ENCODE measurements at places on chromosomes 16 and 17.

DNA sequence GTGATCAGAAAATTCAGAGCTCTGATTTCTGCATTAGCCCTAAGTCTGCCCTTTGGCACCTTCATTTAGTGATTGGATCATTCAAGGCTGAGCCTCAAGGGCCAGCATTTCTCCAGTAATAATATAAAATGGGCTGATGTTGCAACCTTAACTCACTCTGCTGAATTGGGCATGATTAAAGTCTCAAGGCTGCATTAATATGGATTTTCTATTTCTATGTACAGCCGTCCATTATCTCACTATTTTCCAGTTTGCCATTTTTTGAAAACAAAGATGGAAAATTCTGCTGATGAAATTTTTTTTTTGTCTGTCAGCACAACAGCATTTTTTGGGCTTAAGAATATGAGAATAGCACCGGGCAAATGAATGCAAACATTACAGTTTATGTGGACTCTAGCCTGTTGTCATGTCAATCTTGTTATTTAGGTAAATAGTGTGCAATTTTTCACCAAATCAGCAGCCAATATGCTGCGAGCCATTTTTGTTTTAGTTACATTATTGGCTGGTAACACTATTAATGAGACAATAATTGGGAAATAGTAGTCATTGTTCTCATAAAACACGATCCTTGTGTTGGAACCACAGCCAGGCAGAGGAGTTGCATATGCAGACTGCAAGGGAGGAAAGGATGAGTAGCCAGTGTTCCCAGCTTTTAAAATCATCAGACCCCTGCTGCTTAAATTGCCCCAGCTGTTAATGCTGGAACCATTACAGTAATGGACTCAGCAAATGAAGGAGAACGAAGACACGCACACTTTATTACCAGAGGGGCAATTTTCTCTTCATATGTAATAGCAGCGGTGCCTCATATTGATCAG is 10.5 kb downstream of the FTO start:
- no peak for DNase-seq

DNA sequence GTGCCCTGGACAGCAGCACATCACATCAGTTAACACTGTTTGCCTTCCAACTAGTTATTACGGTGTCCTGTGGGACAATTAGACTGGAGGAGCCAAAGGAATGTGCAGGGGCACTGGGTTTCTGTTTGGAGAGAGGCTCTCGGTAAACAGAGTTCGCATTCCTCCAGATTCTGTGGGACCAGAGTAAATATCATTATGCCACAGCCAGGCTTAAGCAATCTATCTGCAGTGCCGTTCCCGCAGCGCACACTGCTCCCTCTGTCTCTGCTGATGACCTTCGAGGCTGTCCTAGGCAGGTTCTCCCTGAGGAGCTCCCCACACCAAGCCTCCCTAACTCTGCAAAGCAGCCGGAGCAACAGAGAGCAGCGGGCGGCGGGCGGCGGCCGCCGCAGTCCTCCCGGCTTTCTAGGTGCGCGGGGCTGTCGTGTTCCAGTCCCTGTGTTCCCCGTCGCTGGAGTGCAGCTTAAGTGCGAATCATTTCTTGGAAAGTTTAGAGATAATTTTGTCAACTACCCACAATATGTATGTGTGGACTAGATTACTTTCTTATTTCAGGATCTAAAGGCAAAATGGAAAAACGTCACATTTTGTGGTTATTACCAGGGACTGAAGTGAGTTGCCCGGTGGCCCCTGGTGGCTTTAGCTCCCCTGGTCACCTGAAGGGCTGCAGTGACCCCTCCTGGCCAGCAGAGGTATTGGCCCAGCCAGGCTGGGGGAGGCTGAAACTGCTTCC is 43.3 kb downstream of the PGS1 start:
- DNase-seq: peak; percentile 77

DNA sequence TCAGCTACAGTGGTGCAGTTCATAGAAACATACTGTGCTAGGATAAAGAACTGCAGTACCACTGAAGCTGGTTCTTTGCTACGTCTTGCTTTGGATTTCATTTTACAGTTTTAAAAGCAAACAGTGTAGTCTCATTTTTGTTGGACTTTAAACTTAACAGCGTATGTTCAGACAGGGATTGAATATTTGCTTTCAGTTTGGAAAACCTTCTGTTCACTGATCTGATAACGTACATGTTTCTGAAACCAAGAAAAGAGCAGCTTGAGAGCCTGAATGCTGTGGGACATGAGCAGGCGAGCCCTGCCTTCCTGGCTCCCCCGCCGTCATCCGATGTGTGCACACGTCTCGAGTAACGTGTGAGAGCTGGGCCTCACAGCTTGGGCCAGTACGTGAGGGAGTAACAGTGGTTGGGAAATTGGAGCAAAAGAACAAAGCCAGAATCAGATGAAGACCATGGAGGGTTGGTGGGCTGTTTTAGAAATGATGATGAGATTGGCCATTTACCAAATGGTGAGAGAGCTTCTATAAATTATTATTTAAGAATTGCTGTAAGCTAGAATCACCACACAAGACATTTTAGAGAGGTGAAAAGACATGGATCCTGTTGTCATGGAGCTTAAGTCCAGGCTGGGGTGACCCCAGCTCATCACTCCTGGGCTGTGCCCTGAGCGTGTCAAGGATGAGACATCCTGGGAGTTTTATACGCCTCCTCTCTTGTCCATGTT is 20.8 kb upstream of the CLEC18C start:
- DNase-seq: no peak

- no peak for DNase-seq
These were observed 255.2 kb downstream of the SLC39A11 start for GRCh38 chr17:72837335-72837734.

- no peak for DNase-seq
These were observed 521 bp downstream of the GGA2 start for GRCh38 chr16:23509782-23510163.

- DNase-seq: no peak
These were observed 1.4 kb upstream of the AOC3 start for GRCh38 chr17:42849451-42850181.

- DNase-seq: no peak
These were observed 12.4 kb downstream of the SLFN5 start for GRCh38 chr17:35255316-35255715.

GRCh38 chr17:77946900-77947645 is 11.4 kb upstream of the TNRC6C start:
- no peak for DNase-seq

DNA sequence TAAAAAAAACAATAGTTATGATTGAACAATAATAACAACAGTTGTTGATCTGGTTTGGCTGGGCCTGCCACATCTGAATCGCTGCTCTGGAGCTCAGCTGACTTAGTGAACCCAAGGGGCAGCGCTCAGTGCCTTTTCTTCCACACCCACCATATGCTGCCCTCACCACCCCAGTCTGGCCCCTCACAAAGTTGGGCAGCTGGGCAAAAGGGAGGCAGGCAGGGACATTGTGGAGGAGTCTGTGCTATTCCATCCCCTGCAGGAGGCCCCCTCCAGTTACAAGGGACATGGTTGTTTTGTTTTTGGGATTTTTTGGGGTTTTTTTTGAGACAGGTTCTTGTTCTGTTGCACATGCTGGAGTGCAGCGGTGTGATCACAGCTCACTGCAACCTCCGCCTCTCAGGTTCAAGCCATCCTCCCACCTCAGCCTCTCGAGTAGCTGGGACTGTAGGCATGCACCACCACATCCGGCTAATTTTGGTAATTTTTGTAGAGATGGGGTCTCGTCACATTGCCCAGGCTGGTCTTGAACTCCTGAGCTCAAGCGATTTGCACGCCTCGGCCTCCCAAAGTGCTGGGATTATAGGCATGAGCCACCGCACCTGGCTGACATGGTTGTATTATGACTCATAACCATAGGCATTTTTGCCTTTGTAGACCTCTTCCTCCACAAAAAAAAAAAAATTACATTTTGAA is 8.6 kb upstream of the PECAM1 start:
- DNase-seq: no peak

DNA sequence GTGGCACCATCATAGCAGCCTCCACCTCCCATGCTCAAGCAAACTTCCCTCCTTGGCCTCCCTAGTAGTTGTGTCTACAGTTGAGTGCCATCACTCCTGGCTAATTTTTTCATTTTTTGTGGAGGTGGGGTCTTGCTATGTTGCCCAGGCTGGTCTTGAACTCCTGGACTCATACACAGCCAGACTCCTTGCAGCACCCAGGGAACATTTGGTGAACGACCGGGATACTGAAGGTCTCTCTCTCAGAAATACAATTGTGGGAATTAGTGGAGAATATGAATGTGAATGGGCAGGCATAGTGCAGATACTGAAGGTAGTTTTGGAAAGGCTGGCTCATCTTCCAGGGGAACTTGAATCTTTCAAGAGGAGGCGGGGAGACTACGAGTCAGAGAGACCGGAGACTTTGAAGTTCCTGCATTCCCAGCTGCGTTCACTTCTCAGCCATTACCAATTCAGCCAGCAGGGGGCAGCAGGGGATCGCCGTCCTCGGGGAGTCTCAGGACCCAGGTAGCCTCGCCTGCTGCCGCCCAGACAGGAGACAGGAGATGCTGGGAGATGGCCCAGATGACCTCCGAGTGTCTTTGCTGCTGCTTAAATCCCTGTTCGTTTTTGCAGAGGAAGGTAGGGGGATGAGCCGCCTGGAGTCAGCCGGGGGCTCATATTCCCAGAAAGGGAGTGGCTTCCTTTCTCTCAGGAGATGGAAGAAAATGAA is 68.6 kb downstream of the HAPSTR1 start:
- peak; percentile 74 for DNase-seq

GRCh38 chr17:52660692-52661091 is 502.2 kb upstream of the CA10 start:
- DNase-seq: no peak

DNA sequence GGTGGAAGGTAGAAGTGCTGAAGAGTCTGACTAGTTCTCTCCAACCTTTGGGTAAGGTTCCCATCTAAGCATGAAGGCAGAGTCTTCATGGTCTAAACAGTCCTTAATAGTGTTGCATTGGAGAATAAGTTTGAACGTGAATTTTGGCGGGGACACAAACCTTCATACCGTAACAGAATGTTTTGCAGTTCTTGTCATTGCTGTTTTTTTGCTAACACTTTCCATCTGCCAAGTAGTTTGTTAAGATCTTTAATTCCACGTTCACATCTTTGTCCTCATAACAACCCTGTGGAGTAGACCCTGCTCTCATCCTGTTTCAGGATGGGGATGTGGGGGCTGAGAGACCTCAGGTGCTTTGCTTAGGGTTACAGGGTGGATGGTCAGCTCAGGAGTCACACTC is 936.9 kb upstream of the EEF2KMT start:
- DNase-seq: no peak

DNA sequence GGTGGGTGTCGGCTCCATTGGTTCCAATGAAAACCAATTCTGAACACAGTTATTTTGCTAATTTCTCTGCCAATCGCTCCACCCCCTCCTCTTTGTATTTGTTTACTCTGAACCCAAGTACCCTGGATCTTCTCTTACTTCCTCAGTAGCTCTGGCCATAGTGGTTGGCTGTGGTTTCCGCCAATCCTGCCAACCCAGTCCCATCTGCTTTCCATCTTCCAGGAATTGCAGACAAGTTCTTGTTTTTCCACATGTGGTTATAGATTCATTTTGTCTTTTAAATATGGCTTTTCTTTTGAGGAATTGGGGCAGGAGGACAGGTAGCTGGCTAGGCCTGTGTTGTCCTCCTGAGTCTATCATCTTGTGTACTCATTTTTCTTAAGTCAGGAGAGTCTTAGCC is 92.0 kb downstream of the CYLD start:
- DNase-seq: no peak

DNA sequence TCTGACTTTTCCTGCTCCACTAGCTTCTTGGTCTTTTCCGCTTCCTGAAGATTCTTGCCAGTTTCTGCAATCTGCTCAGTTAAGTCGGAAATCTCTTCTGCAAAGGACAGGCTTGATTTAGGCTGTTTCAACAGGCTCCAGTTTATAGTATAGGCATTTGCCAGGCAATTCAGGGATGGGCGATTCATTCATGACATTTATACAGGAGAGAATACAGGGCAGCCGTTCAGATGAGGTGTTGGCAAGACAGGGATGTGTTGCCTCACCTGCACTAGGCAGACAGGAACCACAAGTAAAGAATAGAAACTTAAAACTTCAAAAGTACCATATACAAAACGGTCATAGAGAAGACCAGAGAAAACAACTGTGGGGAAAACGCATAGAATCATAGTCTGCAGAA is 61.7 kb downstream of the MYH13 start:
- DNase-seq: no peak

DNA sequence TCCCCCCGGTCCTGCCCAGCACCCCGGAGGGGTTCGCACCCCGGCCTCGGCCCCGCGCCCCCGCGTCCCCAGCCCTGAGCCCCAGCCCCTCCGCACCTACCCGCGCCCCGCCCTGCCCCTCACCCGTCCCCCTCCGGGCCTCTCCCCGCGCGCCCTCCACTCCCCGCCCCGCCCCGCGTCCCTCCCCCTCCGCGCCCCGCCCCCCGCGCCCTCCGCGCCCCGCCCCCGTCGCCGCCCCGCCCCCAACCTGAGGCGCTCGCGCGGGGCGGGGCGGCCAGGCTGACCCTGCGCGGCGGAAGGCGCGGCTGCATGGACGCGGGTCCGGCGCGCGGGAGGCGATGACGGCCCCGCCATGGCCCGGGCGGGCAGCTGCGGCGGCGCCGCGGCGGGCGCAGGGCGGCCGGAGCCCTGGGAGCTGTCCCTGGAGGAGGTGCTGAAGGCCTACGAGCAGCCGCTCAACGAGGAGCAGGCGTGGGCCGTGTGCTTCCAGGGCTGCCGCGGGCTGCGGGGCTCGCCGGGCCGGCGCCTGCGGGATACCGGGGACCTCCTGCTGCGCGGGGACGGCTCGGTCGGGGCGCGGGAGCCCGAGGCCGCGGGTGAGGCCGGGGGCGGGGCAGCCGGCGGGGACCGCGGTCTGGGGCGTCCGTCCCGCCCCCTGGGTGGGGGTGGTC is at the start of gene SPIRE2:
Gene SPIRE2, plus strand, starts transcription at position 277 of the 671 bp plus-strand sequence. Its CDS starts 76 bp downstream, at position 353.
- peak; percentile 42 for DNase-seq

- no peak for DNase-seq
These were observed 19.3 kb downstream of the CMTM3 start for GRCh38 chr16:66623755-66624154.

DNA sequence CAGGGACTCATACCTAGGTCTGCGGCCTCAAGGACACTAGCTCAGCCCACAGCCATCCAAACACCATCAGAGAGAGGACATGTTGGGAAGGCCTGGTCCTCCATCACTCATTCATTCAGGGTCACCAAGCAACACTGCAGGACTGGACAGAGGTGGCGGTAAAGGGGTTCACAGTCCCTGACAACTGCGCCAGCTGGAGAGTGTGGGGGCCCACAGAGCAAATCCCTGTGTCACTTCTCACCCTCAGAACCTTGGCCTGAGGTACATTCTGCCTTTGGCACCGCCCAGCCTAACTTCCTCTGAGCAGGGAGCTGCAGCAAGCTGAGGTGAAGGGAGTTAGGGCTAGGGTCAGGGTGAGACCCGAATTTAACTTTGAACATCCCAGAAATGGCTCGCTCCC is 106.5 kb downstream of the COPRS start:
- no peak for DNase-seq

DNA sequence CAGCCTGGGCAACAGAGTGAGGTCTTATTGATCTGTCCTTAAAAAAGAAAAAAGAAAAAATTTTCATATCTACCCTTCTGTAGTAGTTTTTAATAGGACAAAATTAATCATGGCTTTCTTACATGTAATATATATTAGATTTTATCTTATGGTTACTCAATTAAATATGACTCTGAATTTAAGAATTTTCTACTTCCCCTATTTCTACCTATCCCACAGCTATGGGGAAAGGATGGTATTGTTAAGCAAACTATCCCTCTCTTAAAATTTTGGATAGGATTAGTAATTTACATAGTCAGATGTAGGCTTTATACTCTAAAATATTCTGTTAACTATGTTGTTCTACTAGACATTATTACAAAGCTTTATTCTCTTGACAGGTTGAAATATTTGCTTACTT is 62.5 kb downstream of the NQO1 start:
- no peak for DNase-seq

- DNase-seq: no peak
These were observed 80.1 kb downstream of the ABCC1 start for GRCh38 chr16:16029431-16030011.

GRCh38 chr16:24009098-24009497 is 173.3 kb downstream of the PRKCB start:
- no peak for DNase-seq

Measured in midbrain (tissue), 1 donor.